ENCODE measurements at places on chromosomes 3 and 15.

DNA sequence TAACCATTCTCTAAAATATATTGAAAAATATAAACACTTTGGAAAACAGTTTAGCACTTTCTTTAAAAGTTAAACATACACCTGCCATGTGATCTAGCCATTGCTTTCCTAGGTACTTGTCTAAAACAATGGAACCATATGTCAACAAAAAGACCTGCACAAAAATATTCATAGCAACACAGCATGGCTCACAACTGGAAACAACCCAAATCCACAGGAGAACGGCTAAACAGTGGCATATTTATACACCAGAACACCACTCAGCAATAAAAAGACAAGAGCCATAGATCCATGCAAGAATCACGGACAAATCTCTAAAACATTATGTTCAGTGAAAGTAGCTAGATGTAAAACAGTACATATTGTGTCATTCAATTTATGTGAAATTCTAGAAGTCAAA is 221.3 kb upstream of the UBE2E2 start:
- no peak for DNase-seq

DNA sequence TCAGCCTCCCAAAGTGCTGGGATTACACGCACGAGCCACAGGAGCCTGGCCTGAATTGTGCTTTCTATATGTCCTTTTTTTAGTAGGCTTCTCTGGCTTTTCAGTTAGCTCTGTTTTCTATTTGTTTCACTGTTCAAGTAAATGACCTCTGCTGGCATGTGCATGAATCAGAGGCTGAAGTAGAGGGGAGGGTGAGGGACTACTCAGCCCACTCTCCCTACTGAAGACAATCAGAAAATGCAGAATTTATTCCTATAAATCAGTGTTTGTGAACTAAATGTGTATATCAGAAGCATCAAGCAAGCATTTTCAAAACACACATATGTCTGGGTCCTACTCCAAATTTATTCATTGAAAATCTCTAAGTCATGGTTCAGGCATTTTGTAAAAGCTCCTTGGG is 45.0 kb downstream of the ZMAT3 start:
- DNase-seq, result peak; percentile 51

DNA sequence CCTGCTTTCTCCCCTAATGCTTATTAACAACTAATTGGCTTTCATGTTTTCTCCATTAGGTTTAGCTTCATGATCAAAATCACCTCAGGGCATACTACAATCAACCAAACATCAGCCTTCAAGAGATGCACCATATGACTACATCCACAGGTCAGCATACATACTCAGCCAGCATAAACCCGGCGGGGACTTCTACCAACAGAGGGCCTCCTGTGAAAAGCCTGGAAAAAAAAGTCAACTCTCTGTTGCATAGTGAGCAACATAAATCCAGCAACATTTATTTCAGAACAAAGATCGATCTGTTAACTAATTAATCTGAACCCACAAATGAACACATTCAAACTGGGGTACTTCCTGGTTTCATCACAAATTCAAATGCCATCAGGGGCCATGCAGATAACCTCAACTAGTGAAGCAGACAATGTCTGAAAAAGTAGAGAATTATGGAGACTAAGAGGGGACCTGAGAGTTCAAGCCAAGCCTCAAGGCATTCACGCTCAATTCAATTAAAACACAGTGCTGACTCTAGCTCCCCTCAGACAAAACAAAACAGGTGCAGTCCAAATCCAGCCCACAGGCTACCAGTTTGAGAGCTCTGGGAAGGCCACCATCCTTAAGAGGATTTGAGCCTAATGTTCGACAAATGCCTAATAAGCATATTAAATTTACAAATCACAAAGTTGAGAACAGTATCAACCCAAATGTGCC is 124.5 kb downstream of the MAGI1 start:
- peak; percentile 23 for DNase-seq

DNA sequence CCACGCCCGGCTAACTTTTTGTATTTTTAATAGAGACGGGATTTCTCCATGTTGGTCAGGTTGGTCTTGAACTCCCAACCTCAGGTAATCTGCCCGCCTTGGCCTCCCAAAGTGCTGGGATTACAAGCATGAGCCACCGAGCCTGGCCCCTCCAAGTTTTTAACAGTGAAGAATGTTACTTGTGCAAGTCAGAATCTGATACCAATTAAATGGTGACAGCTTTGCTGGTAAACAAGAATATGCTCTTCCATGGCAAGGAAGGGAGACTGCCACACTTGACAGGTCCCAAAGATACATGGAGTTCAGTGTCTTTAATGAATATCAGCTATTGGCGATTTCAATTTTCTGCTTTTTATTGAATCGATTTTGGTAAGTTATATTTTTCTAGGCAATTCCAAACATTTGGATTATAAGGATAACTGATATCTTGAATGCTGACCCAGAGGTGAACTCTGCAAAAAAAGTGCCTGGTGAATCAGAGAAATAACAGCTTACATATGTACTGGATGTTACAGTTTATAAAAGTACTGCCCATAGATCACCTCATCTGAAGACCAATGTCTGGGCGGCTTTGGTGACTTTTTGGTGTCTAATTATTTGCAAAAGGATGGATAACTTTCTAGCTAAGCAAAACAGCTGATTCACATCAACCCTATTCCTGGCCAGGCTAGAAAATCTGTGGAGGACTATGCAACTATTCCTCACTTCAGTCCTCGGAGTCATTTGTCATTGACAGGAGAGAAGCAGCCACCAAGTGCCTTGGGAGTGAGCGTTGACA is 1.2 kb downstream of the PARP16 start:
- peak; percentile 52 for DNase-seq

DNA sequence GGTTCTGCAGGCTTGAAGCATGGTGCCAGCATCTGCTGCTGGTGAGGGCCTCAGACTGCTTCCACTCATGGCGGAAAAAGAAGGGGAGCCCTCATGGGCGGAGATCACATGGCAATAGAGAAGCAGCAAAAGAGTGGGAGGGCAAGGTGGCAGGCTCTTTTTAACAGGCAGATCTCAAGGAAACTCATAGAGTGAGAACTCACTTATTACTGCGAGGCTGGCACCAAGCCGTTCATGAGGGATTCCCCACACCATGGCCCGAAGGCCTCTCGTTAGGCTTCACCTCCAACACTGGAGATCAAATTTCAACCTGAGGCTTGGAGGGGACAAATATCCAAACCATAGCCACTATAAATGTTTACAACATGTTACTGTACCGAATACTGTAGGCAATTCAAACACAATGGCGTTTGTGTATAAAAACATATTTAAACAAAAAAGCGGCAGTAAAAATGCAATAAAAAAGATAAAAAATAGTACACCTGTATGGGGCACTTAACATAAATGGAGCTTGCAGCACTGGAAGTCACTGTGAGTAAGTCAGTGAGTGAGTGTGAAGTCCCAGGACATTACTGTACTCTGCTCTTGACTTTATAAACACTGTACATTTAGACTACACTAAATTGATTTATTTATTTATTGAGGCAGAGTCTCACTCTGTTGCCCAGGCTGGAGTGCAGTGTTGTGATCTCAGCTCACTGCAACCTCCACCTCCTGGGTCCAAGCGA is 18.8 kb upstream of the MOBP start:
- no peak for DNase-seq

GRCh38 chr3:7388026-7388425 is 527.1 kb downstream of the GRM7 start:
- no peak for DNase-seq

DNA sequence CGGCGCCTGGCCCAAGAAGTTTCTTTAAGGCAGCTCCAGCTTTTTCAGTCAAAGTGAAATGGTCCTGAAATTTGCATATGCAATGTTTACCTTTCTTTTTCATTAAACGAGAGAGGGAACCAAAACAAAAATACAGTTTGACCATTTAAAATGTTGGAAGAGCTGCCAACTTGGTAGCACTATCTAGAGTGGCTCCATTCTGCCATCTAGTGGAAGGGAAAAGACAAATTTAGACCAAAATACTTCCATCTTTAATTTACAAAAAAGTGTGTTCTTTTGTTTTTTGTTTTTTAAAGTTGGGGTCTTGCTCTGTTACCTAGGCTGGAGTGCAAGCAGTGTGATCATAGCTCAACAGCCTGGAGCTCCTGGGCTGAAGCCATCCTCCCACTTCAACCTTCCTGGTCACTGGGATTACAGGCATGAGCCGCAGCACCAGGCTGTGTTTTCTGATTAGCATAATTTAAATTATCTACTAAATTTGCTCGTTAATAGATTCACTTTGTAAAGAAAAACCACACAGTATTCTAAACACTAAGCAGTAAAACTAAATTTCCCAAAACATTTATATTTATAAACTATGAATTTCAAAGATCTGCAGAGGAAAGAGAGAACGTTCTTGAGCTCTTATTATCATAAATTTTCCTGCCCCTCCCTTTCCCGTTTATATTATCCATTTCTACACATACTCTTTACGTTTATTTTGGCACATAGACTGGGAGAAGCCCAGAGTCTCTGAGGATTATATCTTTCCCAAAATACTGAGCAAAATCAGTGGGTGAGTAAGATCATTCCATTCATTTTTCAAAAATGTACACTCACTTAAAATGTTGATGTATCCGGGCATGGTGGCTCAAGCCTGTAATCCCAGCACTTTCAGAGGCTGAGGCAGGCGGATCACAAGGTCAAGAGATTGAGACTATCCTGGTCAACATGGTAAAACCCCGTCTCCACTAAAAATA is 15.4 kb upstream of the RFC4 start:
- peak; percentile 90 for DNase-seq

- no peak for DNase-seq
These were observed 118.9 kb upstream of the IGSF10 start for GRCh38 chr3:151579571-151580270.

DNA sequence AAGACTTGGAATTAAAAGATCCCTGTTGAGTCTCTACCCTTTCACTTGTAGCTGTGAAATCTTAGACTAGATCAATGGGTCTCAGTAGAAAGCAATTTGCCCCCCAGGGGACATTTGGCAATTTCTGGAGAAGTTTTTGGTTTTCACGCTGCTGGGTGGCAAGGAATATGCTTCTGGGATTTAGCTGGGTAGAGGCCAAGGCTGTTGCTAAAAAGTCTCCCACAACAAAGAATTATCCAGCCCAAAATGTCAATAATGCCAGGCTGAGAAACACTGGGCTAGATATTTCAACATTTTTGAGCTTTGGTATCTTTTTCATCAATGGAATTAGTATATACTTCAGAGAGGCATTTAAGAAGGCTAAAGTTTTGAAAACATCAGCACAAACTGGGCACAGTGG is 8.7 kb downstream of the CAPN7 start:
- DNase-seq, result no peak

DNA sequence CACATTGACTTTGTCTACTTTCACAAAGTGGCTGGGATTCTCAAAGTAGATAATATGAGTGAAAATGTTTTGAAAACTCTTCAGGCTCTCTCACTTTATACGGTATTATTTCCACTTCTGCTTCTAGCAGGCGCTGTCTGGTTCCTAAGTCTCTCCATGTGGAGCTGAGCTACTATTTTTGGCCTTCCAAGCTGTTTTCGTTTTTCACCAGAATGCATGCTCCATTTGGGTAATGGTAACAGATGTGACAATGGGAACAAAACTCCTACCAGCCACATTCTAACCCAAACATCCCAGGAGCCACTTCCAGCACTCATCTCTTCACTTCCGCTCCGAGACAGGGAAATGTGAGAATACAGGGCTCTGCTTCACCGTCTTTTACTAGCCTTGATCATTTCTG is 586.7 kb downstream of the NTRK3 start:
- DNase-seq, result no peak
